ENCODE measurements at places on chromosomes 11 and 22.
A peak's percentile ranks its signal among the peaks of the same experiment; 100 is the strongest.

DNA sequence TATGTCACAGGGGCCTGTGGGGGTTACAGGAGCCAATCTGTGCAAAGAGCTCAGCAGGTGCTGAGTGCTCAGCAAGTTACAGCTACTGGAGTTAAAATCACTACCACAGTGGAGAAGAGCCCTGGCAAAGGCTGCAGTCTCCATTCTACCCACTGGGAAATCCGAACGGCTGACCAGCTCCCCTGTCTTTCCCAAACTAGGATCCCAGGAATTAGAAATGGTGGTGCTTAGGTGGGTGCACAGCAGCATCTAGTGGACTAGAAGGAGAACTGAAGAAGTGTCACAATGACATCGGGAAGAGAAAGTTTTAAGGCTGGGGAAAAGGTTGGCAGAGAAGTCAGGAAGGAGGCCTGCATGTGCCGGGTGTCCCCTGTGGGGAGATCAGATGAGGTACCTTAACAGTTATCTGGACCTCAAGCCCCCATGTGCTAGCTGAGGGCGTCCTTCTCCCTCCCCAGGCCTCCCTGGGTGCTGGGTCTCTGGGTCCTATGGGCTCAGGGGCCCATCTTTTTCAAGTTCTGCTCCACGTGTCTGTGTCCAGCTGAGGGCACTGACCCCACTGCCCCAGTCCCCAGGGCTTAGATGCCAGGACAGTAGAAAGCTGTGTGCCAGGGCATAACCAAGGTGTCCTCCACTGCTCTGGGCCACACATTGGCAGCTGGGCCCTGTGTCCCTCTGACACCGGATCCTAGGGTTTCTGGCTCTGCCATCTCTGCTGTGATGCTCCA lies 1.9 kb downstream of the PIWIL3 start:
- DNase-seq, result peak; percentile 79

DNA sequence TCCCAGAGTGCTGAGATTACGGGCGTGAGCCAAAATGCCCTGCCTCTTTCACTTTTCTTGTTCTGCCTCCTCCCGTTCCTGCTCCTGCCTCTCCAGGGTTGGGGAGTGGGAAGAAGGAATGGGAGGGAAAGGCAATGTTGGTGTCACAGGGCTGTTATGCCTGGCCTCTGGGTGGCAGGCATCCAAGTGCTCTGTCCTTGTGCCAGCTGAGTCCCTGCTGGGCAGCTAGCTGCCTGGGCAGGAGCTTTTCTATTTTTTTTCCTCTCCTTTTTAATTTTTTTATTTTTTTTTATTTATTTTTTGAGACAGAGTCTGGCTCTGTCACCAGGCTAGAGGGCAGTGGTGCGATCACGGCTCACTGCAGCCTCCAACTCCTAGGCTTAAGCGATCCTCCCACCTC lies 4.1 kb upstream of the SAC3D1 start:
- no peak for DNase-seq

GRCh38 chr11:69588270-69588669 lies 52.7 kb upstream of the CCND1 start:
- DNase-seq, result peak; percentile 65

GRCh38 chr11:88553204-88553603 lies 215.7 kb upstream of the CTSC start:
- peak; percentile 19 for DNase-seq

DNA sequence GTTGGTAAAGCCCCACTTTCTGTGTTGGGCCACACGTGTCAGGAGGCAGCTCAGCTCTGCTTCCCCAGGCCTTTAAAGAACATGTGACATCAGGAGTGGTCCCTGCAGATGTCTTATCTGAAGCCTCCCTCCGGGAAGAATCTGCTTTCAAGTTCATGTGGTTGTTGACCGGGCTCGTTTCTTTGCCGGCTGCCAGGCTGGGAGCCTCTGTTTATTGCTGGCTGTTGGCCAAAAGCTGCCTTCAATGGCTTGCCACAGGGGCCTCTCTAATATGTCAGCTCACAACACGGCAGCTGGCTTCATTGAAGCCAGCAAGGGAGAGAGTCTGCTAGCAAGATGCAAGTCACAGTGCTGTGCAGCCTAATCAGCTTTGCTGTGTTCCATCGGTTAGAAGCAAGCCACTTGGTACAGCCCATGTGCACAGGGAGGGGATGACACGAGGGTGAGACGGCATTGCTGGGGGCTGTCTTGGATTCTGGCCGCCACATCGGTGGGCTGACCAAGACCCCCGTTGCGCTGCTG lies 14.6 kb downstream of the MRGPRF start:
- peak; percentile 40 for DNase-seq

- DNase-seq, result peak; percentile 46
Measured at GRCh38 chr22:35380013-35380412, 883 bp upstream of the HMOX1 start.

DNA sequence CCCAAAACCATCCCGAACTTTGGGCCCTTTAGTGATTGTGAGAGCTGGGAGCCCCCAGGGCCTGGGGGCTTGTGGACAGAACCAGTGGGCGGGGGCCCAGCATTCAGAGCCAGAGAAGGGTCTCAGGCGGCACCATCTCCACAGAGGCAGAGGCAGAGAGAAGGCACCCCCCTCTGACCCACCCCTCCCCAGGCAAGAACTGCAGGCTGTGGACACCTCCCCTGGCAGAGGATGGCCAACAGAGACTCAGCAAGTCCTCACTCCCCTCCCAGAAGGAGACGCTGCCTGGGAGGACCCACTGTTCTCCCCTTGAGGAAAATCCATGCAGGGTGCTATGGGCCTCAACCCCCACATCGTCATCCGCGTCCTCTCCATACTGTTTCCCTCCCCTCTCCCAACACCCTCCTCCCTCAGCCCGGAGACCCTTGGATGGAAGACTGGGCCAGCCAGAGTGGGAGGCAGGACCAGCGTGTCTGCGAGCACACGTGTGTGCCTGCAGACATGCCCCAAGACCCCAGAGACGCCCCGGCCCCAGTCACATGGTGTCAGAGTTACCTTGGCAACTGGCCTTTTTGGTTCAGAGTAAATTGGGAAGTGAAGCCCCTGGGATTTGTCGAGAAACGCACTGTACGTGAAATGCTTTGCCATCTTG lies 42.6 kb downstream of the KCNC1 start:
- no peak for DNase-seq

DNA sequence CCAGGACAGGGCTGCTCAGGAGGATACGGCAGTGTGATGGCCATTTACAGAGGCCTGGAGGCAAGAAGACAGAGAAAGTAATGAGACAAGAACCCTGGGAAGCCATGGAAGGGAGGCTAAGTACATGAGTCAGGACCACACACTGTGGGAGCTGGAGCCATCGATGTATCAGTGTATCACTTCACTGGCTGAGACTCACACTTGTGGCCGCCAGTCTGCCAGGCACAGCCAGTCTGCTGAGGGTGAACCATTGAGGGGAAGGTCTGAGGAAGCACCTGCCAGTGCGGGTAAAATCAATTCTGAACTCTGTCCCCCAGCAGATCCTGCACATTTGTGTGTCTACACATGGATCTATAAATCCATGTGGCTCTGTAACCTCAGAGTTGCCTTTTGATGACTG lies 195.6 kb downstream of the GRIK4 start:
- DNase-seq, result no peak

GRCh38 chr22:36549033-36549432 lies 20.1 kb upstream of the EIF3D start:
- DNase-seq, result no peak

GRCh38 chr11:76327756-76328388 lies 53.1 kb downstream of the THAP12 start:
- no peak for DNase-seq

DNA sequence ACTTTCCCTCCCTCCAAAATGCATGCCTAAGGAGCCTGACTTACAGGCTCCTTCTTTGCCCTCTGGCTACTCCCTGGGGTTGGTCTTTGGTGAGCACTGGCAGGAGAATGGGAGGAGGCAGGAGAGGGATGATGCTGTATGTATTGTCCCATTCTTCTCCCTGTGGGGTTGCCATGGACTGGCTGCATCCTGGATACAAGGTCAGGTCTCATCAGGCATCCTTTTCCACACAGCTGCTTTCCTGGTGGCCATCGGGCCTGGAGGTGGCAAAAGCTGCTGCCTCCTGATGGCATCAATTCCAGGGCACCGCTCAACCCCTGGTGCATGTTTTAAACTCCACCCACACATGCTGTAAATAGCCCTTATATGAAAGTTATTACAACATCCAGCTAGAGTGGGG lies 257.2 kb downstream of the ETS1 start:
- DNase-seq, result no peak

DNA sequence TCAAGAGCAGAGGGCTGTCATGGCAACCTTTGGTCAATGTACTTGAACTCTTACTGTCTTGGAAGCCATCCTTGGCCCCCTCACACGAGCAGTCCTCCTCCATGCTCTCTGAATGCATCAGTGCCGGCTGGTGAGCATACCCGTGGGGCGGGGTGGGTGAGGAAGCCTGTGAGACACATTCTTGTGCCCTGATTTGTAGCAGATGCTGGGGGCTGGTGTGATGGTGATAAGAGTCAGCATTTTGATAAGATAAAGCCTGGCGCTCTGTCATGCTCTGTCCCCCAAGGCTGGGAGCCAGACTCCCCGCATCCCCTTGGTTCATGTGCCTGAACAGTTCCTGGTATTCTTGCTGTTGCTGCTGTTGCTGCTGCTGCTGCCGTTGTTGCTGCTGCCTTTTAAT lies 20.5 kb upstream of the APOA1 start:
- peak; percentile 23 for DNase-seq

DNA sequence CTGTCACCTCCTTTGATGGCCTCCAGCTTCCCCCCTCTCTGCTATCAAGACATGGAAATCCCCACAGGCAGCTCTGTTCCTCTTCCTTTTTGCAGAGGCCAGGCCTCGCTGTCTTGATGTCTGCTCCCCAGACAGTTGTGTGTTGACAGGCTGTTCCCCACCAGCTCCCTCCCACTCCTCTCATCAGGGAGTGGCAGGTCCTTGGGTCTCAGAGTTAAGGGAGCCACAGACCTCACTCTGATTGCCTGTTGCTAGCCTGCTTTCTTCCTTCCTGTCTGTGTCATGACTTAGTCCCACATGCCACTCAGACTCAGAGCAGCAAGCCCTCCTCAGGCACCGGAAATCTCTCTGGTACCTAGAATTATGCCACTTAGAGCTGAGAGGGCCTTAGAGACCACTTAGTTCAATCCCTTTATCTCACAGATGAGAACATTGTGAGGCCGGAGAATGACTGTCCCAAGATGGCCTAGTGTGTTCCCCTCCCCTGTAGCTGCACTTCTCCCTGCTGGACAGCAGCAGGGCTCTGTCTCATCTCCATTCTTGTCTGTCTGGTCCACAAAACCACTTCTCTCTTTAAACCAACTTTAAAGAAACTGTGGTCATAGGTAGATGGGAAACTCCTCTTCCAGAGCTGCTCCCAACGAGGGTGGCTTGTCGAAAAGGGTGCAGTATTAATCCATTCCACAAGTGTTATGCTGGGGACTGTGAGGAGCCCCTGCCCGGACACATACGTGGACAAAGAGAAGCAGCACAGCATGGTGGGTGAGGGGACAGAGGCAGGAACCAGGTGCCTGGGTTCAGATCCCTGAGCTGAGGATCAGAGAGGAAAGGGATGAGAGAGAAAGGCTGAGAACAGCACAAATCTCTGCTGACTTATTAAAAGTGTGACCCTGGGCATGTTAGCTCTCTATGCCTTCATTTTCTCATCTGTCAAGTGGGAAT lies 4.2 kb downstream of the AMPD3 start:
- peak; percentile 10 for DNase-seq

- no peak for DNase-seq
Measured at GRCh38 chr11:109027851-109028250, 363.0 kb downstream of the DDX10 start.

DNA sequence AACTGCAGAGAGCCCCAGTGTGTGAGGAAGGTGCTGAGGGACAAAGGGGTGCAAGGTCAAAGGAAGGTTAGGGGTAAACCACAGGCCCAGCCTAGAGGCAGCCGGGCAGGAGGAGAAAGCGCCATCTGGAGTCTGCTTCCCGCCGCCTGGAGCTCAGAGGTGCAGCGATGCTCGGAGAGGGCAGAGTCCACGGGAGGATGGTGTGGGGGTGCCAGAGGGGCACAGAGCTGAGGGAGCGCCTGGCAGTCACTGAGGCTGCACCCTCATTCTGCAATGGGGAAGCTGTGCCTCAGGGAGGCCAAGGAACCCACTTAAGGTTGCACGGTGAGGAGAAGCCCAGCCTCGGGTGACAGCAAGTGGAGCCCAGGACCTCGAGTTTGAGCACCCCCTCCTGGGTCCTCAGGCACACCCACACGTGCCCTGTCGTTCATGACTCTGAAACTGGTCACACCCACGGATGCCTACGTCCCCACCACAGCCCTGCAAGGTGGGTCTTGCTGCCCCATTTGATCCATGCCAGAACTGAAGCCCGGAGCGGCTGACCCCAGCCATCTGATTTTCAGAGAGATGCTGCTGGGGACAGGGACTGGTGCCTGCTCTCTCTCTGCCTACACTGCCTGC lies 1.6 kb downstream of the IL2RB start:
- DNase-seq, result no peak

DNA sequence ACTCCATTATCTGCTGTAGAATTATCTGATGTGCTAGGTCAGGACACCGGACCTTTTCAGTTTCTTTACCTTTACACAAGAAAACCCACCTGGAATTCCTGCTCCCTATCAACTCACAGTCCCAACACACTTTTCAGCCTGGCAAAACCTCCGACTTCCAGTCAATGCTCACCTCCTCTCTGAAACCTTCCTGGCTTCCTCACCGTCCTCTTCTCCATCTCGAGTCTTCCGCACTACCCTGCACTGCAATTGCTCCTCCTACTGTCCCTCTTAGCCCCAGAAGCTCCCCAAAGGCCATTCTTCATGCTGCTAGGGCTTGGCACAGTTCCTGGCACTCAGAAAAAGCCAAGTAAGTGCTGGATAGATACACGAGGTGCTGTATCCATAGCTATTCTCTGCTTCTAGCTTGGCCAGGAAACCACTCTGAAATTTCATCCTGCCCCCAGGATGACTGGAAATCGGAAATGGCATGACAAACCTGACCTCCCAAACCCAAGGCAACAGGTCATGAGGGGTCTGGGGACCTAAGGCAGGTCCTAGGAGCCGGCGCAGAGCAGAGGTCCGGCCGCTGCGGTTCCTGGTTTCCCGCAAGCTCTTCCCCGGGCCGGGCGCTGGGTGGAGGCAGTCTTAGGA lies 702 bp downstream of the SYN3 start:
- DNase-seq, result no peak

- DNase-seq, result no peak
Measured at GRCh38 chr11:69695581-69695980, 8.2 kb downstream of the FGF19 start.

- DNase-seq, result no peak
Measured at GRCh38 chr11:32581556-32581955, 2.1 kb upstream of the EIF3M start.
